ENCODE measurements at places on chromosomes 5 and 9. TPM values are rescaled to one million over a fixed set of nuclear protein-coding genes. Genes with fewer than 3 reads are reported as not detected.

DNA sequence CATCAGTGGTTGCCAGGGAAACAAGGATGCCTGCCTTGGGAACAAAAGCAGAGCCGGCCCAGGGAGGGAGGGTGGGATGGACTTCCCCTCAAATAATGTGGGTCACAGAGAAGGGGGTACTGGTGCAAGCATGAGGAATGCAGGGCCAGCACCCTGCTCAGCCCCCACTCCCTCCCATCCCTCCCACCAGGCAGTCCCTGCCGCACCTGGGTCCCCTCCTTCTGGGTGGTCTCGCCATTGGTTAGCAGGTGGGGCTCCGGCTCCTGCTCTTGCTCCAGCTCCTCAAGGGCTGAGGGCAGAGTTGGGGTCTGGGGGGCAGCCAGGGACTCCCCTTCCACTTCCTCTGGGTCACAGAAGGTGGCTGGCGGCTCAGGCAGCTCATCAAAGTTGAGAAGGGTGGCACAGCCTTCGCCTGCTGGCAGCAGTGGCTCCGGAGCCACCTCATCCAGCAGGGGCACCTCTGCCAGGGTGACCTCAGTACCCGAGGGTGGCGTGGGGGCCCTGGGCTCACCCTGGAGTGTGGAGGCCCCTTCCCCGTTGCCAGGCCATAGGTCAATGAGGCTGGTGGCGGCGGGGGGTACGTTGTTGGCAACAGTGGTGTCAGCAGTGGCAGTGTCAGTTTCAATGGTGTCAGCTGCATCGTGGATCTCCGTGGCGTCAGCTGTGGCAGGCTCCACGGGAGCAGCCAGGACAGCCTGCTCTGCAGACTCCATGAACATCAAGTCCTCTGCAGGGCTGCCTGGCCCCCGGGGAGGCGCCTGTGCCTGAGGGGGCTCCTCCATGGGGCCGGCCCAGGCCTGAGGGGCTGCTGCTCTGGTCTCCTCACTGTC lies 11.5 kb downstream of the PRR7 start:
- no peak overlapping the region for H3K27ac ChIP-seq
- H3K4me1 ChIP-seq, result peaks cover 20% of the 10 kb centered on the region
- no peak for DNase-seq
- no peaks in the 10 kb centered on the region for H3K27me3 ChIP-seq

DNA sequence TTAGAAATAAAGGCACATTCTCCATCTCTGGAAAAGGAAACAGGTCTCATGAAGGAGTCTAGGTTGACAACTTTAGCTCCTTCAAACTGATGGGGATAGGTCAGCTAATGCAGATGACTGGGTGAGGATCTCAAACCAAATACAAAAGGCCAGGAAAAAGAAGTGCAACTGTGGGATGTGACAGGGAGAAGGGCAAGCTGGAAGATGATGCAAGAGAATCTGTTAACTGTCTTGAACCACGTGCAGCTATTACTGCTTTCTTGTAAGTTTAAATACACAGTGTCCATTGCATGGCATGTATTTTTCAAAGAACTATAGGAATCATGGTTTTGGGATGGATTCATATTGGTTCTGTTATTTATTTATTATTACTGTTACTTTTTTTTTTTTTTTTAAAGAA lies 331.8 kb downstream of the NDUFS4 start:
- DNase-seq, result no peak
- H3K4me3 ChIP-seq, result no peak overlapping the region
- H3K36me3 ChIP-seq, result no peaks in the 10 kb centered on the region
- H3K4me1 ChIP-seq, result no peaks in the 10 kb centered on the region
- no peak overlapping the region for H3K27ac ChIP-seq
- no peaks in the 10 kb centered on the region for H3K27me3 ChIP-seq

- H3K4me3 ChIP-seq, result no peak overlapping the region
- no peak overlapping the region for H3K27ac ChIP-seq
- peaks cover 53% of the 10 kb centered on the region for H3K36me3 ChIP-seq
- no peaks in the 10 kb centered on the region for H3K27me3 ChIP-seq
- no peak for DNase-seq
Measured at GRCh38 chr5:10401498-10401897, 40.2 kb upstream of the ROPN1L start.

SCGB3A1 gene
- 1.6 TPM for total RNA-seq

GRCh38 chr5:145982572-145983318 lies 46.4 kb downstream of the SH3RF2 start:
- H3K27ac ChIP-seq, result no peak overlapping the region
- no peak for DNase-seq
- no peaks in the 10 kb centered on the region for H3K36me3 ChIP-seq
- no peaks in the 10 kb centered on the region for H3K4me1 ChIP-seq
- H3K27me3 ChIP-seq, result no peaks in the 10 kb centered on the region
- H3K4me3 ChIP-seq, result no peak overlapping the region

GRCh38 chr9:125906144-125906543 lies 159.0 kb downstream of the PBX3 start:
- no peak overlapping the region for H3K4me3 ChIP-seq
- no peaks in the 10 kb centered on the region for H3K27me3 ChIP-seq
- DNase-seq, result no peak
- H3K4me1 ChIP-seq, result no peaks in the 10 kb centered on the region
- H3K36me3 ChIP-seq, result no peaks in the 10 kb centered on the region

TGFBI gene
- total RNA-seq, result 8.8 TPM

DNA sequence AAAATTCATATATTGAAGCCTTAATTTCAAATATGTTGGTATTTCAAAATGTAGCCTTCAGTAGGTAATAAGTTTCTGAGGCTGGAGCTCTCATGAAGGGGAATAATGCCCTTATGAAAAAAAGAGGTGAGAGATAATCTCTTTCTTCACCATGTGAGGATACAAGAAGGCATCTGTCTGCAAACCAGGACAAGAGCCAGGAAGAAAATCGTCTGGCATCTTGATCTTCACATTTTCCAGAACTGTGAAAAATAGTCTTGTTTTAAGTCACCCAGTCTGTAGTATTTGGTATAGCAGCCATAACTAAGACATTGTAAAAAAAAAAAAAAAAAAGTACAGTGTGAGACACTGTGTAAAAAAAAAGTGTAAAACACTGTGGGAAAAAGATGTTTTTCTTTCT lies 768.9 kb downstream of the TAF11L14 start:
- no peaks in the 10 kb centered on the region for H3K27me3 ChIP-seq
- H3K4me3 ChIP-seq, result no peak overlapping the region
- no peaks in the 10 kb centered on the region for H3K4me1 ChIP-seq
- no peak overlapping the region for H3K27ac ChIP-seq

FGD3 gene
- 54.6 TPM for total RNA-seq

DNA sequence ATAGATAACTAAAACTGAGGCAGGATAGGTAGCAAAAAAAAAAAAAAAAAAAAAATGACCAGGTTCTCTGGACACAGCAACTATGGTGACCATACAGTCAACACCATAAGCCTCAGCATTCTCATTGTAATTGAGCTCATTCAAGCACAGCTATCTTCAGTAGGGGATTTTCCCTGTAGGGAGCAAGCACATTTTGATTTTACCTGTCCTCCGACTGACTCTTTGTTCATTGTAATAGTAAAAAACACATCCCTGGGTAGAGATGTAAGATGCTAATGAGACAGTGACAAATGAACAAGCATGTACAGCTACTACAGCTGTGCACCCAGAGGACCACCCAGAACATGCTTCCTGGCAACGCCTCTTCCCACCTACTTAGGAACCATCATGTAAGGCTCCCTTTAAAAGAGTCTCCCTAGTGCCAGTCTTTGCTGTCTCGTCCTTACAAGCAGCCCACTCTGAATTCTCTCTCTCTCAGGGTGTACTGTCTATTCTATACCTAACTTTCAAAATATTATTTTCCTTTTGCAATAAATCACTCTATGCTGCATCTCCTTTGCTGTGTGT lies 65.0 kb upstream of the FBXW11 start:
- no peak for DNase-seq
- peaks cover 49% of the 10 kb centered on the region for H3K4me1 ChIP-seq
- H3K27ac ChIP-seq, result no peak overlapping the region
- H3K4me3 ChIP-seq, result no peak overlapping the region
- H3K27me3 ChIP-seq, result no peaks in the 10 kb centered on the region

DNA sequence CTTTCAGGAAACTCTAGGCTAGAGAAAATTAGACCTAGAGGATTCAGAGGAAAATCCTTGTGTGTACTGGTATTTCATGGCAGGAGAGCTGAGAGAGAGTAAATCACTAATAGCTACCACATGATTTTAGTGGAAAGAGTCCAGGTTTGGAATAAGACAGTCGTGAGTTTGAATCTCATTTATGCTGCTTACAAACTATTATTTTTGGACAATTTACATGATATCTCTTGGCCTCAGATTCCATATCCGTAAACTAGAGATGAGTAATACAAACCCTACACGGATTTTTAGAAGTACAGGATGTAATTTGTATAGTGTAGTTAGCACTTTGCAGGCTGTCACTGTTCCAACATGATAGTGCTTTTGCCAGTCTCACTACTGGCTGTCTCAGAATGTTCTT lies 2.7 kb downstream of the IL31RA start:
- no peak for DNase-seq
- peaks cover 21% of the 10 kb centered on the region for H3K4me1 ChIP-seq
- no peak overlapping the region for H3K4me3 ChIP-seq

- no peaks in the 10 kb centered on the region for H3K36me3 ChIP-seq
- peaks cover 34% of the 10 kb centered on the region for H3K27me3 ChIP-seq
- H3K4me1 ChIP-seq, result peaks cover 3% of the 10 kb centered on the region
- H3K4me3 ChIP-seq, result no peak overlapping the region
- DNase-seq, result no peak
Measured at GRCh38 chr5:73153513-73153912, 19.5 kb upstream of the TMEM174 start.

DNA sequence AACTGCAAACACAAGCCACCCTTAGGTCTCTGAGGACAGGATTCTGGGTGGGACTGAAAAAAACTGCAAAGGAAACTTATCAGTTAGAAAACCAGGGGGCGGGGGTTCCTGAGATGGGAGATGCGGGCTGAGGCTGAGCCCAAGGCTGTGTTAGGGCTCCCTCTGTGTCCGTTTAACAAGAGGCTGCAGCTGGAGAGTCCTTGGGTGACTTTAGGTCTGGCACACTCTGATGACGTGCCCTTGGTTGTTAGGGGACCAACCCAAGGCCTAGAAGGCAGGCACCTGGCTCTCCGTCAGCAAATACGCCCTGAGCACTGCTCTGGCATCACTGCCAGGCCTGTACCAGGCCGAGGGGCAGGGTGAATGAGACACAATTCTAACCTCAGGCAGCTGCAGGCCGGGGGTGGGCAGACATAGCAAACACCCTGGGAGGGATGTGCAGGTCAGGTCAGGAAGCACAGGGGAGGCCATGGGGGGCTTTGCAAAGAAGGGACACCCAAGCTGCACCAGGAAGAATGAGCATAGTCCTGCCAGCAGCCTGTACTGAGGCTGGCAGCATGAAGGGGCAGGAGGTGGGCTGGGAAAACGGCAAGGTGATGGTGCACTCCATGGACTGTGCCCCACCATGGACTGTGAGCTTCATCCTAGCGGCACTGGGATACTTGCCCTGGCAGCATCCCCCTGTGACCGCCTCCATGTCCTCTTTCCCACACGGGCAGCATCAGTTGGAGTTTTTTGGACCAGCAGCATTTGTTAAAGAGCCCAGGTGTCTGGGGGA lies 137.9 kb downstream of the GABBR2 start:
- no peak for DNase-seq
- peaks cover 4% of the 10 kb centered on the region for H3K4me1 ChIP-seq
- H3K36me3 ChIP-seq, result no peaks in the 10 kb centered on the region
- no peak overlapping the region for H3K4me3 ChIP-seq

- no peaks in the 10 kb centered on the region for H3K27me3 ChIP-seq
- no peak overlapping the region for H3K27ac ChIP-seq
- no peaks in the 10 kb centered on the region for H3K4me1 ChIP-seq
- no peak for DNase-seq
- no peaks in the 10 kb centered on the region for H3K36me3 ChIP-seq
- H3K4me3 ChIP-seq, result no peak overlapping the region
Measured at GRCh38 chr5:82403026-82403425, 124.9 kb upstream of the RPS23 start.

CCDC180 gene
- total RNA-seq, result 3.2 TPM

DNA sequence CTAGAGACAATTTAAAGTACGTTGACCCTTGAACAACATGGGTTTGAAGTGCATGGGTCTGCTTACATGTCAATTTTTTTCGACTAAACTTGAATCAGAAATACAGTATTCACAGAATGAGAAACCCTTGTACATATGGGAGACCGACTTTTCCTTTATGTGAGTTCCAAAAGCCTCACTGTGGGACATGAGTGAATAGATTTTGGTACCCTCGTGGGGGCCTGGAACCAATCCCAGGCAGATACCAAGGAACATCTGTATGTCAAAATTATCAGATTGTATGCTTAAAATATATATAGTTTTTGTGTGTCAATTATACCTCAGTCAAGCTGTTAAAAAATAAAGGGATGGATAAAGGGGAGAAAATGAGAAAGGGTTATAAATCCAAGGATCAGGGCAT lies 78.7 kb upstream of the MAN2A1 start:
- no peak overlapping the region for H3K27ac ChIP-seq
- no peaks in the 10 kb centered on the region for H3K27me3 ChIP-seq
- H3K4me3 ChIP-seq, result no peak overlapping the region
- DNase-seq, result no peak
- no peaks in the 10 kb centered on the region for H3K36me3 ChIP-seq
- no peaks in the 10 kb centered on the region for H3K4me1 ChIP-seq

UGT3A2 gene
- total RNA-seq, result not detected

GDF9 gene
- total RNA-seq, result 0.68 TPM

GRCh38 chr5:138077064-138077696 lies 6.7 kb upstream of the WNT8A start:
- H3K27me3 ChIP-seq, result no peaks in the 10 kb centered on the region
- no peak overlapping the region for H3K4me3 ChIP-seq

DNA sequence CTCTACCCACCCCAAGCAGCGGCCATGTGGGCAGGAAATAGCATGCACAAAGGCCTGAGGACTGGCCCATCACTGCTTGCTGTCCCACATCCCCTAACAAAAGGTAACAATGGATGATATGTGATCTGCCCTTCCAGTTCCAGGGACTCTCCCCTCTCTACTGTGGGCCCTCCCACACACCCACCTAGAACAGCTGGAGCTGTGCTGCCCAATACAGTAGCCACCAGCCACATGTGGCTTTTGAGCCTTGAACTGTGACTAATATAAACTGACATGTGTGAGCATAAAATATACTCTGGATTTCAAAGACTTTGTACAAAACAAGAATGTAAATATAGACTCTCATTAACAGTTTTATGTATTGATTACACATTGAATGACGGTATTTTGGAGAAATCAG lies 78.1 kb downstream of the C5orf15 start:
- no peaks in the 10 kb centered on the region for H3K36me3 ChIP-seq
- no peaks in the 10 kb centered on the region for H3K4me1 ChIP-seq
- no peak overlapping the region for H3K27ac ChIP-seq
- H3K4me3 ChIP-seq, result no peak overlapping the region

GRCh38 chr9:127448112-127448805 lies 2.9 kb downstream of the RPL12 start:
- H3K4me3 ChIP-seq, result no peak overlapping the region
- H3K4me1 ChIP-seq, result peaks cover 30% of the 10 kb centered on the region
- H3K27me3 ChIP-seq, result no peaks in the 10 kb centered on the region
- no peak overlapping the region for H3K27ac ChIP-seq
- DNase-seq, result no peak

NFIL3 gene
- 68.6 TPM for total RNA-seq

GRCh38 chr9:107932601-107933000 lies 443.0 kb upstream of the KLF4 start:
- no peaks in the 10 kb centered on the region for H3K27me3 ChIP-seq
- H3K36me3 ChIP-seq, result no peaks in the 10 kb centered on the region
- no peak overlapping the region for H3K4me3 ChIP-seq
- H3K4me1 ChIP-seq, result no peaks in the 10 kb centered on the region
- no peak overlapping the region for H3K27ac ChIP-seq

ACOT12 gene
- total RNA-seq, result not detected

CBY3 gene
- 0.91 TPM for total RNA-seq

Measured in CD8-positive, alpha-beta memory T cell (primary cell).